ENCODE measurements at places on chromosomes 3 and 15.

DNA sequence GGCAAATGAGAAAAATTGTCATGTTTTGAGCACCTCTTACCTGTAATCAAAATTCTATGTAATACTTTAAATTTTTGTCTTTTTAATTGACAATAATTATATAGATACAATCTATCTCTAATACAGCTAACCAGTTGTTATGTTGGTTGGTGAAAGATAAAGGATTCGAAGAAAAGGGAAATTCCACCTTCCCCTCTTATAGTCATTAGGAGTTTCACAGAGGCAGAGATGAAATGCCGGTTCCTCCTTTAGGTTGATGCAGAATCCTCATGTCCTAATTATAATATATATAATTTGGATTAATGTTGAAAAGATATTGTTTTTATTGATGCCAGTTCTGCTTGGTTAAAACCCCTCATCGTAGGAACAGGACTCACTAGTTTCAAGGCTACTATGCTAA, 67.1 kb downstream of the LRCH3 start:
- no peak for DNase-seq

DNA sequence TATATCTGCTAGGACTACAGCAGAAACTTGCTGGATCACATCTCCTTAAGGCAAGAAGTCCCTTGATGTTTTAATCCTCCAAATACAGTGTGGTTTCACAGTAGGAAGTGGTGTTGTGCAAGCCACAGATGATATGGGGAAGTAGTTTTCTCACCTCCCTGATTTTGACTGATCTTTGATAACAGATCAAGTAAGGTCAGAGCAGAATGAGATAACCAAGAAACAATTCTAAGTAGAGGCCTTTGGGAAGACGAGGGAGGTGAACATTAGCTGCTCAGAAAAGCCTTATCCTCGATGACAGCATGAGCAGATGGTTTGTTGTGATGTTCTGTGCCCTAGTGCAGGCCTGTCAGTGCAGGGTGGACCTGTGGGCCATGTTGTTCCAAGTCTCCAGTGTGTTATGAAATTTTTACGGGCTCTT, 61.3 kb downstream of the RIOX2 start:
- DNase-seq, result no peak

DNA sequence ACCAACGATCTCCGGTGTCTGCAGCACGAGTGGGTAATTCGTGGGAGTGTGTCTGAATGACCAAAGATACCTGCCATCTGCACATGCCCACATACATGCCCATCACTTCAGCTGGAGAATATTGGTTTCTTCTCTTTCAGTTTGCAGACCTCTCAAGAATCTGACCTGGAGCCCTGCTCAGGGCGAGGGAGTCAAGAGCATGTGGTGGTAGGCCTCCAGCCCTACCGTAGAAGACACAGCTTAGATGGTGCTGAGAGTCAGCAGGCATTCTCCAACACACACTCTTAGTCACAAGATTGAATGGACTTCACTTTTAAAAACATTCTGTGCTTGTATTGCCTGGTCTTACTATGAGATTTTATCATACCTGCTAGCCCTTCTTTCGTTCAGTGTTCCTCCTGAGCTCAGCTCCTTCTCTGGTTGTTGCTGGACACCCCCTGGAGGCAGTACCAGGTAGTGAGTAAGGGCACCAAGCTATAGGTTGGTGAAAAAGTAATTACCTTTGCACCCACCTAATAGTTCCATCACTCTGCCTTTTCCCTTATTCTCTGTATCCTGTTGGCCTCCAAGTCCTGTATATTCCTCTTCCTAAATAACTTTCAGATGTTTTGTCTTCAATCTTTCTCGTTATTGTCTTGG, 252.0 kb downstream of the CACNA2D3 start:
- DNase-seq, result no peak

DNA sequence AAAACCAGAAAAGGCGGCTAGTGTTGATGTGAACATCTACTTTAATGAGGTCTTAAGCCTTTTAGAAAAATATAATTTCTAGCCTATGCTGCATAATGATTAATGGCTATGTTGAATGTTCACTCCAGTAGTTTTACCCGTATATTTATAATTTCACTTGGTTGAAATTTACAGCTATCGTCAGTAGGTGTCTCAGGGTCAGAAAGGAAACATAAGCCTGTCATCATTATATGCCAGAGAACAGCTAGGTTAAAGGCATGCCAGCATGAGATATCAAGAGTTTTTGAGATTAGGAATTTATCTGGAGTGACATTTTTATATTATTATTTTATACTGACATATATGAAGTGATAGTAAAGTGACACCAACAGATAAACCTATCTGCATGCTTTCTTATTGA, 904.1 kb downstream of the OTOL1 start:
- no peak for DNase-seq

- no peak for DNase-seq
Measured at GRCh38 chr15:40282869-40283614, at the start of gene ANKRD63. ANKRD63 (minus strand) TSS chr15:40283064; CDS start chr15:40282586, 478 bp downstream.

DNA sequence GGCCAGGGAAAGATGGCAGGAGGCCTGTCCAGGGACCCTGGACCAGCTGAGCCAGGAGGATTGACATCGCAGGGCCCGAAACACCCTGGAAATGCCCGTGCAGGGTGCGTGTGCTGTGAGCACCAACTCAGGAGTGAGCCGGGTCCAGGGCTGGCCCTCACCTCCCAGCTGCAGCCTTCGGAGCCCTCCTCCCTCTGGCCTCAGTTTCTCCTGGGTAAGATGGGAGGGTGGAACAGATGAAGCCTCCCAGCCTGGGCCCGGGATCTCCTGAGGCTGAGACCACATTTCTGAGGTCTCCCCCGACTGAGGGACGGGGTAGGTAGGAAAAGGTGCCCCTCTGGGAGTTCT, 5.3 kb upstream of the CALML4 start:
- no peak for DNase-seq

- no peak for DNase-seq
Measured at GRCh38 chr3:23547905-23548650, 257.7 kb upstream of the UBE2E1 start.

DNA sequence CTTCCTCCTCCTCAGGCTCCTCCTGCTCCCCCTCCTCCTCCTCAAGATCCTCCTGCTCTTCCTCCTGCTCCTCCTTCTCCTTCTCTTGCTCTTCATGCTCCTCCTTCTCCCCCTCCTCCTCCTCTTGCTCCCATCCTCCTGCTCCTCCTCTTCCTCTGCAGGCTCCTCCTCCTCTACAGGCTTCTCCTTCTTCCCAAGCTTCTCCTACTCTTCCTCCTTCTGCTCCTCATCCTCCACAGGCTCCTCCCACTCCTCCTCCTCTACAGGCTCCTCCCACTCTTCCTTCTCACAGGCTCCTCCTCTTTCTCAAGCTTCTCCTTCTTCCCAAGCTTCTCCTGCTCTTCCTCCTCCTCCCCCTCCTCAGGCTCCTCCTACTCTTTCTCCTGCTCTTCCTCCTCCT, 47.7 kb downstream of the WNT7A start:
- no peak for DNase-seq

GRCh38 chr15:101478701-101479341, 10.7 kb downstream of the PCSK6 start:
- no peak for DNase-seq

GRCh38 chr3:14823910-14824629, 5.3 kb downstream of the FGD5 start:
- no peak for DNase-seq

DNA sequence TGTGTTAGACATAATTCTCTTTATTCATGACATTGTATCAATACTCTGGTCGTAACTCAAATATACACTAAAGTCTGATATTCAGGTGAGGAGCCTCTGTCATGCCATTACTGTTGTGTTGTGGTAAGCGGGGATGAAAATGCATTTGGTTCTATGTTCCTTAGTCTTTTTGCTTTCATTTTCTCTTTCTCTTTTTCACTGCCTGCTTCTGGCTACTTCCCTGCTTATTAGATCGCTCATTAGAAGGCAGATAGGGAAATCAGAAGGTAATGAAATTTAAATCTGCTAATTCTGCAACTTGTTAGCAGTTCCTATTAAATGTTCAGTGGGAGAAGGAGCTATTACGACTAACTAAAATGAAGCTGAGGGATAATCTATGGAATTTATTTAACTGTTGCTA, 345.0 kb downstream of the GRM7 start:
- no peak for DNase-seq

GRCh38 chr3:75737831-75738493, 47.4 kb downstream of the ZNF717 start:
- no peak for DNase-seq

GRCh38 chr3:12991861-12992281, 81.4 kb downstream of the IQSEC1 start:
- no peak for DNase-seq

- DNase-seq, result no peak
Measured at GRCh38 chr15:45443645-45444044, 65.3 kb upstream of the GATM start.

DNA sequence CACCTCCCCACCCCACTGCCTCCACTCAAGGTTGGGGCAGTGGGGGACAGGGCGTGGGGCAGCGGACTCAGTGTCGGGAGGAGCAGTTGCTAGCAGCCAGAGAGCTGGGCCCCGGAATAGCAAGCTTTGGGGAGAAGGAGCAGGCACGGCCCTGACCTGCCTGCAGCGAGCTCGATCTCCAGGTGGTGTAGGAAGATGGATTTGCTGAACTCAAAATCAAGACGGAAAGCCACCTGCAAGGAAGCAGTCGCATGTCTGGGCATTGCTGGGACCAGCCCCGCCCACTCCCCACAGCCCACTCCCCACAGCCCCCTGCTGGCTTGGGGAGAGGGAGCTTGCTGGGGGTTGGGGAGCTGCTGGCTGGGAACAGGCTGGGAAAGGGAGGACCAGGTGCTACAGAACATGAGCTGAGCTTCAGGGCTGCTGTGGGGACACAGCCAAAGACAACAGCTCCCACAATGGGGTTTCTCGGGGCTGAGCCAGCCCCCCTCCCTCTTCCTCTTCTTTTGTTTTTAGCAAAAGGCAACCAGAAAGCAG, 38.0 kb downstream of the FEM1B start:
- no peak for DNase-seq

DNA sequence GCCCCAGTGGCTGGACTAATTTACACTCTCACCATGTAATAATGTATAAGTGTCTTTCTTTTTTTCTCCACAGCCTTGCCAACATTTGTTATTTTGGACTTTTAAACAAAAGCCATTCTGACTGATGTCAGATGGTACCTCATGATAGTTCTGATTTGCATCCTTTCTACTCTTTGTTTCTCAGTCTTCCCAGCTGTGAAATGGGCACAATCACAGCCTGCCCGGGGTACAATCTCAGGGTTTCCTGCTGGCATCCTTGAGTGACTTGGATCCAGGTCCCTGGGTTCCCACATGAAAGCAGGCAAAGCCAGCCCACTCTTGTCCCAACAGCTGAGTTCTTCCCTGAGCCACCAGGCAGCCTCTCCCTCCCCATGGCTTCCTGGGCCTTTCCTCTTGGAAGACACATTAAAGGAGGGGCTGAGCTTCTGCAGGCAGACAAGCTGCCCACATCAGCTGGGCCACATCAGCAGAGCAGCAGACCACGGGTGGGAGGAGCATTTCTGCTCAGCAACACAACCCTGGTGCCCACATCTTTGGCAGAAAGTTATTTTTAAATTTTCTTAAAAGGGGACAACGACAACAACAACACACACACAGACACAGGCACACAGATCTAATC, 82.0 kb downstream of the MYLK start:
- no peak for DNase-seq

- DNase-seq, result no peak
Measured at GRCh38 chr3:148975248-148975647, 16.1 kb upstream of the GYG1 start.

DNA sequence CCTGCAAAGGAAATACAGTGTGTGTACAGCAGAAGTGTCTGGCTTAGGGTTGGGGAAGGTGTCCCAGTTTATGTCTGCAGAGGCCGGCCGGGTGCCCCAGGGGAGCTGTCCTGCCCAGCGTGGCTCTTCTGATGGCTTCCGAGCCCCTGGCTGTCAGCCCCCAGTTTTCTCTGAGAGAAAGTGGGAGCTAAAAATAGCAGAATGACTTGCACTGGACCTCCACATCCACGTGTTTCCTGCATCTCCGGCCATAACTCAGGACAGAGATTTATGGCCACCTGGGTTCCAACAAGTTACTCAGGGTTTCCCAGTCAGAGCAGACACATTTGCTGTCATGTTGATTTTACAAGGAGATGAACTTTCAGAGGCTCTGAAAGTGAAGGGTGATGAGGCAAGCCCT, 192.0 kb downstream of the ATP10A start:
- no peak for DNase-seq

DNA sequence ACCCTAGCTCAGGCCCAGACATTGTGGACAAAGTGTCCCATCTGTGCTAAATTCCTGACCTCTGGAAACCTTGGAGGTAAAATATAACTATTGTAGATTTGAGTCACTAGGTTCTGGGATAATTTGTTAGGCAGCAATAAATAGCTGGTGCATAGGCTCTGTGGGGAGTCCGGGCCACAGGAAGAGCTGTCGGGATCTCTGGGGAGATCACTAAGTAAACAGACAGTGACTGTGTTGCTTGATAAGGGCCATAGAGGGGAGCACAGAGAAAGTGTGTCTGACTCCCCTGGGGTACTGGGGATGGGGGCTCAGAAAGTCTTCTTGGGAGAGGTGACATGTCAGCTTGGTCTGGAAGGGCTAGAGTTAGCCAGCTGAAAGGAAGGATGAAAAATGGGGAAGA, 37.7 kb upstream of the MRPS22 start:
- no peak for DNase-seq

GRCh38 chr3:96192966-96193550, 621.3 kb upstream of the EPHA6 start:
- no peak for DNase-seq

- no peak for DNase-seq
Measured at GRCh38 chr15:38005953-38006808, 71.7 kb downstream of the TMCO5A start.

- no peak for DNase-seq
Measured at GRCh38 chr3:64073158-64073761, 50.0 kb upstream of the PSMD6 start.

DNA sequence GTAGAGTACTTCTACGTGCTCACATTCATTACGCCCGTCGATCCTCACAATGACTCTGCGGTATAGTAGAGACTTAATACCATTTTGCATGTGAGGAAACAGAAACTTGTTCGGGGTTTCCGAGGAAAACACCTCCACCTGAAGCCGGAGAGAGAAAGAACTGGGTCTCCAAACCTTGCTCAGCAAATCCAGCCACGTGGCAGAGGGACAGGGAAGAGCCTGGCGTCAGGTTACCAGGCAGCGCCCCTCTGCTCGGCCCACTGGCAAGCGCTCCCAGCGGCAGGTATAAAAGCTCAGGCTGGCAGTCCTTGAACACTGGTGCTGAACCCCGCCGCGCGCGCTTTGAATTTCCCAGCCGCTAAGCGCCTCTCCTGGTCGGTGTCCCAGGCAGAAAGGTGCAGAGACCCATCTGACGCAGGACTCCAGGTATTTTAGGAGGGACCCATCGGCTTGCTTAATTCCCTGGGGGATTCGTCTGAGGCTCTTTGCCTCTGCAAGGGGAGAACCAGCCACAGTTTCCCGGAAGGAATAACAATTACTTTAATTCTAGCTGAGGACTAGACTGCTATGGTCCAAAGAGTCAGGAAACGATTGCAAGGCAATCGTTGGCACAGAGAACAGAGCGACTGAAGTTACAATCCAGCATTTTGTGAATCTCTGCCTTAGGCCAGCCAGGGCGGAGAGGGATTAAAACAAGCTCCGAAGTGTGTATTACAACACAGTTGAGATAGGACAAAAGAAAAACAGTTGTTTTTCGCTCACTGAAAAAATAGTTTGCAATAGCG, at the start of gene C2CD4A:
Gene C2CD4A, plus strand, starts transcription at position 315 of the 785 bp plus-strand sequence. CDS start 637 bp downstream, outside the sequence.
- DNase-seq, result peak; percentile 26

GRCh38 chr15:40909662-40910630, 15.7 kb downstream of the VPS18 start:
- DNase-seq, result no peak

All from stimulated activated CD8-positive, alpha-beta memory T cell treated with anti-CD3 and anti-CD28 coated beads, Interleukin-15, amount 100 ng/mL, for 4 hours (primary cell).